ENCODE measurements at places on chromosomes 7 and 10.

DNA sequence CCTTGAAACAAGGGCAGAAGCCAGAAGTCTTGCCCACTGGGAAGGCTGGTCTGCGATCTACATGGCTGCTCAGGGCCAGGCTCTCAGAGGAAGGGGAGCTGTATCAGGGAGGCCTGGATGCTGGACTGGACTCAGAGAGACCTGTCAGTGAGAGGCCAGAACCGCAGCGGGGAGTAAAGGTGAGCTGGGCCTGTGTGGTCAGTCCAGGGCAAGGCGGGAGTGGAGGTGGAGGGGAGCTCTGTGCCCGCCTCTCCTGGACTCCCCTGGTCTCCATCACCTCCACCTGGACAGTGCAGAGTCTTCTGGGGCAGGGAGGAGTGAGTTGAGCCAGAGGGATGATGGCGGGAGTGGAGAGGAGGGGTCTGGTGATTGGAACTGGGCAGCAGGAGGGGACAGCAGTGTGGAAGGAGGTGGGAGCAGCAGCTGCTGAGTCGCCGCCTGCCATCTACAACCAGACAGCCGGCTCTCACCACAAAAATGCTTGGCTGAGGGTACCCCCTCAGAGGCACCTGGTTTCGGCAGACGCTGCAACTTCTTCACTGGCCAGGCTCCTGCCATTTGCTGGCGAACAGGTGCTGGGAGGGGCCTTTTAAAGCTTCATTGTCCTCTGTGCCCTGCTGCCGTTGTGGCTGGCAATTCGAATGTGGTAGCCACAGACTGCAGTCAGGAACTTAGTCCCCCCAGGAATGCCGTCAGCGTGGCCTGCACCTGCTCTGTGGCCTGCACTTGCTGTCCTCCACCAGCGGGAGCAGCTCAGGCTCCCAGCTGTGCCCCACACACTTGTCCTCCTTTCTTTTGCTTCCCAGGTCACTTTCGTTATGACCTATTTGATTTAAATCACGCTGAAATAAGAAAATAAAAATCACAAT lies 3.5 kb downstream of the RASSF4 start:
- peak; percentile 42 for DNase-seq

DNA sequence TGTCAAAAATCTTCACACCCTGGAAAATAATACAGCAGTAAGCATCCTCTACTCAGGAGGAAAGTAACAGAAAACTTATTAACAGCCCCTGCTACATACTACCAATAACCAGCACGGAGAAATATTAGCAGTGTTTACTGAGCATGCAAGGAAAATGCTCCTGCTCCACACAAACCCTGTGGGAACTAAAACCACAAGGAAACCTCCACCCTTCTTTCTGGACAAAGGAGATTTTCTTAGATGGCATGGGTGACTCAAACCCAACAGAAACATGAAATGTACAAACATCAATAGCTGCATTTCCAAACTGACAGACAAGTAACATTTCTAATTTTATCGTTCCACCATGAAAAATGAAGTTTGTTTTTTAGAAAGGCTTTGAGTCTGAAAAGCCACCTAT lies 113.4 kb downstream of the VPS41 start:
- DNase-seq = no peak

- DNase-seq = no peak
Measured at GRCh38 chr7:94111009-94111408, 106.9 kb upstream of the BET1 start.

DNA sequence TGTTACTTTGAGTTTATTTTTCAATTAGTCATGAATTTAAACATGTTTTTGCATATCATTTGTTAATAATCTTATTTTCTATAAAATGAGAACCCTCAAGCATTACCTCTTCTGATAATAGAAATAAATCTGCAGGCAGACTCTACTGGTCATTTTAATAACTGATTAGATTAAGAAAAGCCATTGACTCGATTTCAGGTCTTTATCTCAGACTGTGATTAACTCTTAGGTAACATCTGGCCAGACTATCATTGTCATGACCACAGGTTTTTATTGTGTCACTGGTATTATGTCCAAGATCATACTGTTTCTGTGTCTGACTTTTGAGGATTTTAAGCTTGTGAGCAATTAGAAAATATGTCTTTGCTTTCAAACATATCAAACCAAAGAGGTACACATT lies 83.6 kb upstream of the SLC13A1 start:
- no peak for DNase-seq

DNA sequence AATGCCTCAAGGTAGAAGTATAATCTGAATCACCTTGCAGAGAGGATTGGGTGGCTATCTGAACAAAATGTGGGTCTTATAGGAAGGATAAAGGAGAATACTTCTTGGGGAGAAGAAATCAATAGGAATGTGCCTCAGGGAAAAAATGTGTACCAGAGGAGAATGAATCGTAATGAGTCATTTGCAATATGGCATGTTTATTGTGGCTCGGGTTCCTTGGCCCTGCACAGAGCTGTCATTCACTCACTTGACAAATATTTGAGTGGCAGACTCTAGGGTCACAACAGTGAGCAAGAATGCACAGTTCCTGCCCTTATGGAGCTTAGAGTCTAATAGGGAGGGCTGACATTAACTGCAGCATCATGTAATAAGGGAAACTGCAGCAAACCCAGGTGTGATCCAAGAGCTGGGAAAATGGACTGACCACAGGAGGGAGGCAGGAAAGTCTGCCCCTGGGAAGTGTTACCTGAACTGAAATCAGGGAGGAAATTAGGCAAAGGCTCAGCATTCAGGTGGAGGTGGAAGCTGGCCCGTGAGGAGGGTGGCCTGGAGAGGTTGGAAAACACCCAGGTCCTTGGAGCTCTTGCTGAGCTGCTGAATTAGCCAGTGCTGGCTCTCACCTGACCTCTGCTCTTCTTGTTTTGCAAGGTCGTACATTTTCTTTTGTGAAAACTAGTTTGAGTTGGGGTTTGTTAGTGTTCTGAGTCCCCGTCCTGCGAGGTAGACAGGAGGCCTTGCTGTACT lies 203.9 kb downstream of the FRMD4A start:
- DNase-seq = no peak

DNA sequence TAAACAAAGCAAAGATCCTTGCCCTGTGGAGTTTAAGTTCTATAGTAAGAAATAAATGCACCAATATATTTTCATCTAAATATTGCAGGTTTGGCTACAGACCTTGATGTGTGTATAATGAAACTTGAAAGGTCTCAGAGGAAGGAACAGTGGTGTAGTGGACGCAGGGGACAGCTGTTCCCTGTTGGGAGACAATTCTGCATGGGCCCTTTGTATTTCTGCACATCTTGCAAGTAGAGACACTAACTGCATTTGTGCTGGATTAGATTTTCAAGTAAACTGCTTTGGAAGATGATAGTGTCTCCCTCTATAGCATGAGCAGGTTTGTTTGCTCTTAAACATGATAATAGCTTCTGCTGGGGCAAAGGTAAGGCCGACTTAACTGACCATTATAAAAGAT lies 57.5 kb upstream of the FAM133B start:
- no peak for DNase-seq

DNA sequence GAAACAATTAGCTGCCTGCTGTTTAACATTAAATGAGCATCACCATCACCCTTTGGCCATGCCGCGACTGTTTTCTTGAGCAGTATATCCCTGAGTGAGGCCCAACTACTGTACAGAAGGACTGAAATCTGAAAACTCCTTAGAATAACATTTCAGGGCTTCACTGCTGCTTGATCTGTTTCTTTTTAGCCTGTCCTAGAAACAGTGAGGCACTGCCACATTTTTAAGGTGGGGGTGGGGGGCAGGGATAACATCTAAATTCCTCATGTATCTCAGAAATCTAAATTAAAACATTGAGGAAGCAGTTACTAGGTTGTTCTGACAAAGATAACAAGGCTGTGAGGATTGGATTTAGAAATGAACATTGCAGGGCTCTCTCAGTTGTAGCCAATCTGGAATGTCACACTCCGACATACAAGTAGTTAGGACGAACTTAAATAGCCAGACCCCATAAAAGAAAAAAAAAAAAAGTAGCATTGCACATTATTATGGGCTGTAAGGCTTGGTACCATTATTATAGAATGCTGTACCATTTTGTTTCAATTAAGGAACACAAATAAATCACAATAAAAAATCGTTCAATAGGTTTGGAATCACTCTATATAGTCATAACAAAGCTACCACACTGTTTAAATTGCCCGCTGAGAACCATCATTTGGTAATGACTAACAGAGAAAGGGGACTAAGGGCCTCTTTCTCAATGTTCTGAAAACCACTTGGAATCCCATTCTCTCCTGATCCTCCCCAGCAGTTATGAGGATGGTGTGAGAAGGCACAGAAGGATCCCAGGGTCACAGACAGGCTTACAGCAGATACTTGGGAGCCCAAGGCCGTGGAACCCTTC lies 256.1 kb downstream of the INHBA start:
- DNase-seq = no peak

DNA sequence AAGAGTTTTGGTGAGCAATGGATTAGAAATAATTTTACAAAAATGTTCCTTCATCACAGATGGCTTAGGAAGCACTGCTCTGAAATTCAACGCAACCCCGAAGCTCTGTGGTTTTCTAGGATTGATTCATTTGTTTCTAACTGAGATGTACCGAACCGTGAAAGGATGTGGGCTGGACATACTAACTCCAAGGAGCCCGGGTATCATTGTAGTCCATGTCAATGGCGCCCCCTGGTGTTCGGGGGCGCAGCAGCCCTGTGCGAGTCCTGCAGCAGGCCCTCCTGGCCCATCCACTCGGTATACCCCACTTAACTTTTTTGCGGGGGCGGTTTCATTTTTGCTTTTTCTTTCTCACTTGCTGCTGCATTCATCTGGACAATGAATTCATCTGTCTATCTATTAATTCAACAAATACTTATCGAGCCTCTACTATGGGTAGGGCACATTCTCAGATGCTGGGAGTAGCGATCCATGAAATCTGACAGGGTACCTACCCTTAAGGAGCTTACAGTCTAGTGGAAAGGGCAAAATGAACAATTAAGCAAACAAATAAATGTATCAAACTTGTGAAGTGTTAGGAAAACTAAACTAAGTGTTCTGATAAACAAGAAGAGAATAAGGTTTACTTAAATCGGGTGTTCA lies 25.2 kb upstream of the ITPRID1 start:
- no peak for DNase-seq

DNA sequence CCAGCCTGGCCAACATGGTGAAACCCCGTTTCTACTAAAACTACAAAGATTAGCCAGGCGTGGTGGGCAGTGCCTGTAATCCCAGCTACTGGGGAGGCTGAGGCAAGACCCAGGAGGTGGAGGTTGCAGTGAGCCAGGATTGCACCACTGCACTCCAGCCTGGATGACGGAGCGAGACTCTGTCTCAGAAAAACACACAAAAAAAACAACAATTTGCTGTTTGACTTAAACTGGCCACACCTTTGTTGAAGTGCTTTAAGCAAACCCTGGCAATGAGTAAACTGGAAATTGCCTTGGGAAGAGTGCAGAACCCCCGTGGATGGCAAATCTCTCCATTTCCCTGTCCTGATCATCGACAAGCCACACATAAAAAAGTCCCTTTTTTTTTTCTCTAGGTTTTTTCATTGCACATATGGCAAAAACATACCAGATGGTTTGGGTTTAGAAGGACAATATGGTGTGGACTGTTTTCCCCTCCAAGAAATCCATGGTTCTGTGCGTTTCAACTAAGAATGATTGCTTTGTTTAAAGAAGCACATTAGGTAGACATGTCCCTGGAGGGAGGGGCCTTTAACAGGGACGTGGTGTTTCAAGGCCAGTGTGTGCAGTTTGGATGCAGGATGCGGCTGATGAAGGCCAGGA lies 76.9 kb downstream of the NRP1 start:
- no peak for DNase-seq

DNA sequence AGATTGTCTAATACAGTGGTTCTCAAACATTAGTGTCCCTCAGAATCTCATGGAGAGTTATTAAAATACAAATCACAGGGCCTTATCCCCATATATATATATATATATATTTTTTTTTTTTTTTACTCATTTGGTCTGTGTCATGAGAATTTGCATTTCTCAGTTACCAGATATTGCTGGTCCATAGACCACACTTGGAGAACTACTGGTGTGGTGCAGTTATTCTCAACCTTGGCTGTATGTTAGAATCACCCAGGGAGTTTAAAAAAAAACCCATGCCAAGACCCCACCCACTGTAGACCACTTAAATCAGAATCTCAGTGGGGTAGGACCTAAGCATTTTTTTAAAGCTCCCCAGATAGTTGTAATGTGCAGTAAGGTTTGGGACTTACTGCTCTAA lies 179.9 kb downstream of the AUTS2 start:
- no peak for DNase-seq

GRCh38 chr10:119306514-119306951 lies 99.2 kb downstream of the GRK5 start:
- no peak for DNase-seq

GRCh38 chr10:116744885-116745284 lies 2.5 kb upstream of the HSPA12A start:
- no peak for DNase-seq

DNA sequence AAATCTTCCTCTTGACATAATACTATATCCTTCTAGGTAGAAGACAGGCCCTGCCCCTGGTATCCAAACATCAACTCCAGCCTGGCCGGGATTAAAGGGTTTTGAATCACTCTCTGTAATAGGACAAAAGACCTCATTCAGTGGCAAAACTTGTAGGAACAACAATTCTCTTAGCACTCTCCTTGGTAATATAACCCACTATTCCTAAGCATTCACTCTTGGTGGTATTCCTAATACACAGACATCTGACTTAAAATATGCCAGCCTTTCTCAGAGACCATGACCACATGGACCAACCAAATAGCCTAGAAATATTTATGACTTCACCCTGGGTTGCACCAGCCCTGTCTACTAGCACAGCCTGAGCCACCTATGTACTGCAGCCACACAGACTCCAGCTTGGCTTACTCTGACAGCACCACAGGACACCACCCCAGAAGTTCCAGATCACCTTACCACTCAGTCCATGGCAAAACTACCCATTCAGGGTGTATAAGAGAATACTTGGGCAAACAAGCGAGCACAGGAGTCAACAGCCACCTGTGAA lies 244.9 kb upstream of the NEBL start:
- DNase-seq = no peak

DNA sequence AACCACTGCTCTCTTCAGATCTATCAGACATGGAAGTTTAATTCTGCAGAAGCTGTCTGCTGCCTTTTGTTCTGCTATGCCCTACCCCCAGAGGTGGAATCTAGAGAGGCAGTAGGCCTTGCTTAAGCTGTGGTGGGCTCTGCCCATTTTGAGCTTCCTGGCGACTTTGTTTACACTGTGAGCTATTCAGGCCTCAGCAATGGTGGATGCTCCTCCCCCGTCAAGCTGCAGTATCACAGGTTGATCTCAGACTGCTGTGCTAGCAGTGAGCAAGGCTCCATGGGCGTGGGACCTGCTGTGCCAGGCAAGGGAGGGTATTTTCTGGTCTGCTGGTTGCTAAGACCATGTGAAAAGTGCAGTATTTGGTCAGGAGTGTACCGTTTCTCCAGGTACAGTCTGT lies 45.1 kb upstream of the CDK14 start:
- no peak for DNase-seq

All from NCI-H2107 (cell line).